Activated CD8-positive, alpha-beta memory T cell treated with anti-CD3 and anti-CD28 coated beads for 36 hours (primary cell): ENCODE measurements at places on chromosomes 3 and 15. TPM values are rescaled to one million over a fixed set of nuclear protein-coding genes. Genes with fewer than 3 reads are reported as not detected.

PAQR5 gene
- not detected for total RNA-seq

SH3GL3 gene
- total RNA-seq = not detected

FHIT gene
- total RNA-seq = 5.0 TPM

SLC26A6 gene
- total RNA-seq = 32.8 TPM

GOLGA6L4 gene
- 1.1 TPM for total RNA-seq

CYP8B1 gene
- not detected for total RNA-seq

MST1R gene
- total RNA-seq = 0.99 TPM

APPL1 gene
- 40.5 TPM for total RNA-seq

CX3CR1 gene
- 0.51 TPM for total RNA-seq

POLQ gene
- total RNA-seq = 19.8 TPM

RAD51 gene
- total RNA-seq = 69.5 TPM

SNTN gene
- total RNA-seq = not detected

GRIP2 gene
- total RNA-seq = not detected

CHDH gene
- total RNA-seq = 0.23 TPM

STX19 gene
- total RNA-seq = not detected

PTX3 gene
- total RNA-seq = not detected

GPR176 gene
- total RNA-seq = 0.11 TPM
